ENCODE measurements at places on chromosomes 2 and 18.

- no peak for DNase-seq
Measured at GRCh38 chr2:217875556-217876252, 127.1 kb downstream of the TNS1 start.

- no peak for DNase-seq
Measured at GRCh38 chr18:8834881-8835280, 129.5 kb downstream of the MTCL1 start.

DNA sequence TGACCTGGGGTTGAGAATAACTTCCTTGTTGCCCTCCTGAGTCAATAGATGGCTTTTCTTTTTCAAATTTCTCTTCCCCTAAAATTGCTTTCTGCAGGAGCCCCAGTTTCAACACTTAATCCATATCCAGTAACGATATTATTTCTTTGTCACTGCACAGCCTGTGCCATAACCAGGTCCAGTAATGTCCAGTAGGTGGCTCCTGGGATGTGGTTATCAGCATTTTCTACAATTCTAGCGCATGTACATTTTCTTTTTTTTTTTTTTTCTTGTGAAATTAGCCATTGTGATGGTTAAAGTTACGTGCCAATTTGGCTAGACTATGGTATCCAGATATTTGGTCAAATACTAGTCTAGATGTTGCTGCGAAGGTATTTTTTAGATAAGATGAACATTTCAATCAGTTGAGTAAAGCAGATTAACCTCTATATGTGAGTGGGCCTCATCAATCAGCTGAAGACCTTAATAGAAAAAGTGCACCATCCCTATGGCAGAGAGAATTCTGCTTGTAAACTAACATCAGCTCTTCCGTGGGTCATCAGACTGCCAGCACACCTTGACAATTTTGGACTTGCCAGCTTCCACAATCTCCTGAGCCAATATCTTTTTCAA, 72.9 kb upstream of the SCG2 start:
- DNase-seq: no peak

DNA sequence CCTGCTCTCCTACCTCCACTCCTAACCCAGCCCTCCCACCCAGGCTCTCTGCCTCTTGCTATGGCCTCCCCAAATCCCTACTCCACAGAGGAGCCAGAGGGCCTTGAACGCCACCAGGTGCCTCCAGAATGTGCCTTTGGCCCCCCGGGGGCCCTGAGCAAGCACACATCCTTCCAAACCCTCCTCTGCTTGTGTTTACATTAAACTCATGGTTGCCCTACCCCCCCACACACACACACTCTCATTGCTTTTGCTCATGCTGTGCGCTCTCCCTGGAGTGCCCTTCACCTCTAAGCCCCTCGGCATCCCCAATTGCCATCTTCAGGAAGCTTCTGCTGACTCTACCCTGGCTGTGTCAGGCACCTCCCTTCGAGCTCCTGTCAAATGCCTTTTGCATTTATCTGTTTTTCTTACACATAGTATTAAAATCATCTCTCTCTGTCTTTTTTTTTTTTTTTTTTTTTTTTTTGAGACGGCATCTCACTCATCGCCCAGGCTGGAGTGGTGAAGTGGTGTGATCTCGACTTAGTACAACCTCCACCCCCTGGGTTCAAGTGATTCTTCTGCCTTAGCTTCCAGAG, 16.3 kb upstream of the TET3 start:
- no peak for DNase-seq

GRCh38 chr2:157644776-157645175, 16.1 kb upstream of the ACVR1C start:
- DNase-seq: no peak

- DNase-seq: no peak
Measured at GRCh38 chr2:63046961-63047320, 3.7 kb upstream of the OTX1 start.

DNA sequence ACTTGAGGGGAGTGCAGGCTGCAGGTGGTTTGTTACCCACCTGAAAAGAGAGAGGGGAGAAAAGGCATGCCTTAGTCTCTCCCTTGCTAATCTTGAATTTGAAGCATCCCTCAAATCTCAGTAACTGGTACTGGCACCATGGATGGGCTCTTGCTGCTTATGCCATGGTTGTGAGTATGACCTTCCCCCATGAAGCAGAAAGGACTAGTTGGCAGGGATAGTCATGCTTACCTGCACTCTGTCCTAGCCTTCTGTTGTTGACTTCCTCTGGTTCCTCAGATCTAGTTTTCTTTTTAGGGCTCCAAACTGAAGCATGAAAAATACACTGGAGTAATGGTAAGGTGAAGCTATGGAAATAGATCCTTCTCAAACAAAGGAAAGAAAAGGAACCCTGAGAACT, 191.2 kb downstream of the SPAG16 start:
- no peak for DNase-seq

Data from 8988T (cell line).